ENCODE measurements at places on chromosomes 6 and 20.

DNA sequence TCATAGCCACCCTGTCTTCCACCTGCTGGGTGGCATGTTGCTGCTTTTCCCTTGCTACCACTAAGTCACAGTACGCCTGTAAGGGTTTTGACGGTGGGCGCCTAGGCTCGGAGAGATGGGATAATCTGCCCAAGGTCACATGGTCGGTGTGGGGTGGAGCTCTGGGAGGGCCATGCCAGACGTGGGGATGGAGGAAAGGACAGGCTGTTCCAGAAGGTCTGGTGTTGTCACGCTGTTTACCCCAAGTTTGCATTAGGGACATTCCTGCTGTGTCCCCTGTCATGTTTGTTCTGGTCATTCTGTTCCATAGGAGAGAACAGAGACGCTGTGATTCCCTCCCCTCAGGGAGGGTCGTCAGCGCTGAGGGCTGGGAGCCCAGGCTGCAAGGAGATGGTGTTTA is 16.1 kb downstream of the IP6K3 start:
- no peak for DNase-seq

DNA sequence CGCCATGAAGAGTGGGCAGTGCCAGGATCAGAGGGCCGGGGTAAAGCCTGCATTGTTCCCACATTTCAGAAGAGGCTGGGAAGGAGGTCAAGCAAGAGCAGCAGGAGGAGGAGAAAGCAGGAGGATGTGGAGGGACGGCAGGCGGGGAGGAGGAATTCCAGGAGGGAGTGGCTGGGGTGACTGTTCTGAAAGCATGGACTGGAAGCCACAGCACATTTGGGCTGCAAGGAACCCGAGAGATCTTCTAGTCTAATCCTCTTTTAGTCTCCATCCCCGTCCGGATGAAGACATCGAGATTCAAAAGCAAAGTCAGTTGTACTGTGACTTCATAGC is 76.9 kb downstream of the FAM50B start:
- DNase-seq = no peak

DNA sequence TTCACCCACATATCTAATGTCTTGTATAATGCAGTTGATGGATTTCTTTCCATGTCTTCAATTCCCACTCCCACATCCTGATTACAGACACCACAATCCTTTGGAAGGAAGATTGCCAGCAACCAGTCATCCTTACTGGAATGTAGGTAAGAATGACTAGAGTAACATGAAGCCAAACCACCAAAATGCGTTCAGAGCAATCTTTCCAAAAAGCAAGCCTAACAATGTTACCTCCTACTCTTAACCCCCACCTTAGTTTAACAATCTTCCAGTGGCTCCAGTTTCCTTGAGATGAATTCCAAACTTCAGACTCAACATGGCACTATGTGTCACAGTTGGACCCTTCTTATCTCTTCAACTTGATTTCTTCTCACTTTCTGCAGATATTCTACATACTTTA is 685.6 kb downstream of the DOK5 start:
- no peak for DNase-seq

- no peak for DNase-seq
These were observed 1127.3 kb downstream of the EPHA7 start for GRCh38 chr6:92292067-92292466.

DNA sequence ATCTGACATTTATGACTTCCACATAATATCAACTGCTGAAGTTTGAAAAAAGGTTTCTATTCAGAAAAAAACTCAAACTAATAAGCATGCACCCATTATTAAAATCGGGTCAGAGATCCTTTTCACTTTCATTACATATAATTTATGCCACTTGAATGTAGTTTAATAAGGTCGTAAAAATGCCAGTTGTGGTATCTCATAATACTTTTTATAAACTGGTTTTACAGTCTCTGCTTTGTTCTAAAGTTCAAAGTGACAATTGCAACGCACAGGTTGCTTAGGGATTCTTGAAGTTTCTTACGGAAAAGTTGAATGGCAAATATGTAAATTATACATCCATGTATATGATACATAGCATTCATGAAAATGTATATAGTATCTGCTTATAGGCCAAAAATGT is 229.4 kb upstream of the CEP162 start:
- DNase-seq = no peak

DNA sequence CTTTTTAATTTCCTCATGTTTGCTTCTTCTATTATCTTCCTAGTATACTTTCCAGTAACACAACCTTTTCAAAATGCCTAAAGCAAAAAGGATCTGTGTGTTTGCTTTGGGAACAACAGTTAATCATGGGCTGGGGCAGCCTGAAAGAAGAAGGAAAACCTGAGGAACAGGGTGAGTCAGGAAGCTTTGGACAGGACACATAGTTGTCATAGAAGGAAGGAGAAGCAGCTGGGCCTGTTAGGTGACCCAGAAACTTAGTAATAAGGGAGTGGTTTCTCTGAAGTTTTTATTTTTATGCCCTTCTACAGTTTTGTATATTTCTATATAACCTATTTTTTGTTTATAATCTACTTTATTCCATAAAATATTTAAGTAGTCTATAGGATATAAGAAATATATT is 61.4 kb downstream of the CD24 start:
- no peak for DNase-seq

- no peak for DNase-seq
These were observed 185.5 kb upstream of the AKAP12 start for GRCh38 chr6:151054306-151054705.

GRCh38 chr6:36120539-36120938 is 9.8 kb upstream of the MAPK13 start:
- peak; percentile 64 for DNase-seq

DNA sequence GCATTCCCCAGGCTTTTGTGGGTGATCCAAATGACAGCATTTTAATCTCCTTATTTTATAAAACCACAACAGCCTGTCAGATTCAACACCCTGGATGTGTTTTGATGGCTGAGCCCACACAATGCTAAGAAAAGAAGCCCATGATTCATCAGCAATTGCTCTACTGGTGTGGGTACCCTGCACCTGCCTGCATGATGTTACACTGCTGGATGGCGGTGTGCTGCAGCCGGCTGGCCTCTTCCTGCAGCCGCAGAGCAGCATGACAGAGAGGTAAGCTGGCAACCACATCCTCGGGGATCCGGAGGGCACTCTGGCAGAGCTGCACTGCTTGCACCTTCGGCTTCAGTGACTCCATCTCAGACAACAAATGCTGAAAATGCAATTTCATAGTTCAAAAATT is 327.5 kb downstream of the SYNE1 start:
- peak; percentile 53 for DNase-seq

DNA sequence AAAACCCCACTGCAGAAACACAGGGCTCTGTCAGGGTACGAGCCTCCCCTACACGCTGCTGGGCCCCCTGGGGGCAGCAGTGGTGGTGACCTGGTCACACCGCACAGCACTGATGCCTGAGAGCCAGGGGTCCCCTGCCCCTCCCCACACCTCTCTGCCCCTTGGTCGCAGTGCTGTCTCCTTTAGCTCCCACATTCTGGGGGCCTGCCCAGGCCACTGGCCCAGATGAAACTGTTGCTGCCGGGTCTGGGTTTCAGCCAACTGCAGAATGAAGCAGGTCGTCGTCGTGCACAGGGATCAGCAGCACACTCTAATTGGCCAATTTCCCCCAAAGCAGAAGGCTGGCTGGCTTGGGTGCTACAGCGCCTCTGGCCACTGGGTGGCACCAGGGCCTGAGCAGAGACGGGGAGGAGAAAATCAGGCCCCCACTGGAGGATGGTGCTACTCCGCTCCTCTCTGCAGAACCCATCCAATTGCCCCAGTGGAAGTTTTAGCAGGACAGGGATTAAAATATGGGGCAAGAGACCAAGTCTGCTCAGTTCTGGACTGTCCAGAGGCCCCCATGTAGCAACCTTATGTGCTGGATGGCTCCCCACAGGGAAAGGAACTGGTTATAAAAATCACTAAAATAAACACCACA is 26.1 kb downstream of the DIDO1 start:
- peak; percentile 69 for DNase-seq

GRCh38 chr20:19881990-19882389 is 123.9 kb downstream of the RIN2 start:
- no peak for DNase-seq

DNA sequence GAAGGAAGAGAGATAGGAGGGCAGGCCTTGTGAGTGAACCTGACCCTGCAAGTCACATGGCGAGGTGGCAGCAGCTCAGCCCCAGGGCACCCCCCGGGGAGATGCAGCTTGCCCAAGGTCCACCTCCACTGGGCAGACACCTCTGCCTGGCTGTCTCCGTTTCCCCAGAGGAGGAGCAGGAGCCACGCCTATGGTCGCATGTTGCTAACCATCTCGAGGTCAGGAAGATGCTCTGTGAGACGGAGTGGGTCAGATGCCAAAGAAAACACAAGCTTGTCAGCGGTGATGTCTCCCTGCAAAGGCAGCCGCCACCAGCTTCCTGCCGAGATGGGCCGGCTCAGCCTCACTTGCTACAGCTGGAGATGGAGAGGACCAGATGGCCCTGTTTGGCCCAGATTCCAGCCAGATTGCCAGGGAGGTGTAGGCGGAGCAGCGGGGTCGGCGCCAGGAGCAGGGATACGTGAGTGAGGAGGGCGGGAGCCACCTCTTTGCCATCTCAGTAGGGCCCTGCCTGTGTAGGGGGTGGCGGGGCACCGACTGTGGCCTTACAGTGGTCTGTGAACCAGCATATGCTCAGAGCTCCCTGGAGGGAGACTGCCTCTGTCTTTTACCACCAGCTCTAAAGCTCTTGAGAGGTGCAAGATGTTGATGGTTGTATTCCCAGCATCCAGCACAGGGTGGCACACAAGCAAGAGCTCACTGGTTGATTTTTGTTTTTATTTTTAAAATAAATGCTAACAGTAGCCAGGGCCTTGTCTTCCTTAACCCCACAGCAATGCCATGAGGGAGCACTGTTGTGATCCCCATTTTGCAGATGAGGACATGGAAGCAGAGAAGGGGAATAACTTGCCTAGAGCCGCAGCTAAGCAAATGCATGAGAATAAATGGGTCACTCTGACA is 42.9 kb upstream of the FAM83D start:
- DNase-seq = no peak

DNA sequence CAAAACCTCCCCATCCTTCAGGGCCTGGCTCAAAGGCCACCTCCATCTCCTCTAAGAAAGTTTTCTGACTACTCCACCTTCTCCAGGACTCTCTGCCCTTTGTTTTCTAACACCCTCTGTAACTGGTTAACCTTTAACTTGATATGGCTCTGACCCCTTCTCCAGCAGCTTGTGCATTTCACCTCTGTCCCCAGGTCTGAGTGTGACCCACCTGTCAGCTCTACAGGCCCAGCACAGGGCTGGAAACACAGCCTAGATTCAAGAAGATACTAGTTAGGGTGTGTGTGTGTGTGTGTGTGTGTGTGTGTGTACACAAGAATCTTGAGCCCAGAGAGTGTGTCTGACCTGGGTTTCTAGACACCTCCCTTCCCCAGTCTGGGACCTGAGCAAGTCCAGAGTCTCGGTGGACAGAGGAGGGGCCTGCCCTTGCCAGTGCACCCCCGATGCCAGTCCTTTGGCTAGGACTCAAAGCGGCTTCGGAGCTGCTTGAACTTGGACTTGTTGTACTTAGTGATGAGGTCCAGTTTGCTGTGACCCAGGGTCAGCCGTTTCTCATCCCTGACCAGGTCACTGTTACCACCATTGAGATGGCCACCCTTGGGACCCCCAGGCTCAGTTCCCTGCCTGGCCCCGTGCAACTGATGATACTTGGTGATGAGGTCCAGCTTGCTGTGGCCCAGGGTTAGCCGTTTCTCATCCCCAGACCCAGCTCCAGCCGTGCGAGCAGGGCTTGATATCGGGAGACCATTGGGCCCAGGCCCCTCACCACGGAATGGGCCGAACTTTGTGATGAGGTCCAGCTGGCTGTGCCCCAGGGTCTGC is 1.7 kb upstream of the EIF6 start:
- no peak for DNase-seq

- DNase-seq = no peak
These were observed 32.4 kb upstream of the HINT3 start for GRCh38 chr6:125924169-125924568.

DNA sequence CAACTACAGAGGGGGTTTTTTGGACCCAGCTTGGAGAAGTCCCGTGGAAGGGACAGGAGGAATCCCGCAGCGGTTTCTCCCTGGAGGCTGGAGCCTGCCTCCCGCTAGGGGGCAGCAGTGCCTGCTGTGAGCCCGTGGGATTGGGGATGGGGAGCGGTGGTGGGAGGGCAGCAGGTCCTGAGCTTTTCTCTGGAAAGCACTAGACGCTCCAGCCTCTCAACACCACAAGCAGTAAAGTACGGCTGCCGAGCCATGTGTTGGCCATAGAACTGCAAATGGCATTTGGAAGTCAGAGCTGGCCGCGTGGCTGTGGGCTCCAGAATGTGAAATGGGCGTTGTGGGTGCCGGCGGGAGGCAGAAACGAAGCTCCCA is 47.8 kb downstream of the GMPR start:
- DNase-seq = no peak

DNA sequence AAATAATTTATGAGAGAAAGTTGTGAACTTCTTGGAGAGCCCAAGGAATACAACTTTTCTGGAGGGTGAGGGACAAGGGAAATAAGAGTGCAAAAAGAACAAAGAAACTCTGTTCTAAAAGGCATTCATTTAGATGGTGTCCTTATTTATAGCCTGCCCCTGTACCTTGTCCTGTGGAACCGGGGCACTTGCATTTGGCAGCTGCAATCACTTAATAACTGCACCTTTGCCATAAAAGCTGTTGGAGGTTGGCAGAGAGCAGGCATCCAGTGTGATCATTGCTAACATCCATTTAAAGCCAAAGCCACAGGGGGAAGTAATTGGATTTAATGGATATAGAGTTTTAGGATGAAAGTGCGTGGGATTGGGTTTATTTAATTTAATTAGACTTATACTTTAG is 50.8 kb upstream of the SGK1 start:
- no peak for DNase-seq
